ENCODE measurements at places on chromosomes 7 and 10.
A peak's percentile ranks its signal among the peaks of the same experiment; 100 is the strongest.

GRCh38 chr7:149422162-149422913 lies 38.5 kb downstream of the ZNF777 start:
- H3K4me1 ChIP-seq, result peaks cover 12% of the 10 kb centered on the region
- no peaks in the 10 kb centered on the region for H3K27me3 ChIP-seq
- H3K4me3 ChIP-seq, result peak overlapping the region; percentile 71
- DNase-seq, result peak; percentile 89
- peak overlapping the region; percentile 73 for H3K27ac ChIP-seq

DNA sequence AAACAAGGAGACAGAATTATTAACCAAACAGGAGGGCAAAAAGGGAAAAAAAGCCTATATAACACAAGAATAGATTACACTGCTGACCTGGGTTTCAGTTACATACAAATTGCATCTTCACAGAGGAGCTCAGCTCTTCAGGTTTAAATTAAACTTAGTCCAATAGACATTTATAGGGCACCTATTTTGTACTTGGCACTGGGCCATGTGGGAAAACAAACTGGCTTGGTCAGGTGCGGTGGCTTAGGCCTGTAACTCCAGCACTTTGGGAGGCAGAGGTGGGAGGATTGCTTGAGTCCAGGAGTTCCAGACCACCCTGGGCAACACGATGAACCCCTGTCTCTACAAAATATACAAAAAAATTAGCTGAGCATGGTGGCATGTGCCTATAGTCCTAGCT lies 62.3 kb upstream of the CCDC6 start:
- H3K4me3 ChIP-seq, result no peak overlapping the region
- H3K27me3 ChIP-seq, result no peaks in the 10 kb centered on the region
- no peak for DNase-seq
- no peaks in the 10 kb centered on the region for H3K36me3 ChIP-seq
- H3K27ac ChIP-seq, result no peak overlapping the region

GRCh38 chr10:12663863-12664262 lies 314.5 kb downstream of the CAMK1D start:
- no peak for DNase-seq
- H3K36me3 ChIP-seq, result peaks cover 13% of the 10 kb centered on the region
- no peaks in the 10 kb centered on the region for H3K27me3 ChIP-seq
- no peak overlapping the region for H3K27ac ChIP-seq
- H3K4me1 ChIP-seq, result no peaks in the 10 kb centered on the region

DNA sequence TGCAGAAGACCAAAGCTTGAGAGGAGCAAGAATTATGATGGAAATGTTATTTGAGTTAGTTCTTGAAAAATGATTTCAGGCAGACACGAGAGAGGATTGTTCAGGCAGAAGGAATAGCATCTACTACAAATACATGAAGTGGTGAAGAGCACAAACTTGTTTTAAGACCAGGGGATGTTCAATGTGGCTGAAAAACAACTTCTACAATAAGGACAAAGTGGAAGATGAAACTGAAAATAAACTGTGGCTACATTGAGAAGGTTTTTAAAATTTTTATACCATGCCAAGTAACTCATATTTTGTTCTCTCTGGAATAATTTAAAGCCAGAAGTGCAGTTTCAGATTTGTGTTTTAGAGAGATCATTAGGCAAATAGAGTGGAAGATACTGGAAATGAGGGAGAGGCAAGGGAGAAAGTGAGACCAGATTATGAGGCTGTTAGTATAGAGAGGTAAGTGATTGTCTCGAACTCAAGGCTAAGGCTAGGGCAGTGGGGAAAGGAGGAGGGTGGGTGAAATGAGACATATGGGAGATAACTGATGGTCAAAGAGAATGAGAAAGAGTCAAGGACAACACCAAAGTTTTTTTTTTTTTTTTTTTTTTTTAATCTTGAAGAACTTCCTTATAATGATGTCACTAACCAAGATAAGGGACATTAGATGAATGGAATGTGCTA lies 115.4 kb downstream of the MDFIC start:
- H3K36me3 ChIP-seq, result no peaks in the 10 kb centered on the region
- H3K27me3 ChIP-seq, result no peaks in the 10 kb centered on the region
- H3K27ac ChIP-seq, result no peak overlapping the region
- no peak for DNase-seq

GRCh38 chr7:78634093-78634492 lies 819.4 kb downstream of the MAGI2 start:
- H3K36me3 ChIP-seq, result no peaks in the 10 kb centered on the region
- H3K27ac ChIP-seq, result no peak overlapping the region
- no peak overlapping the region for H3K4me3 ChIP-seq
- DNase-seq, result no peak
- no peaks in the 10 kb centered on the region for H3K27me3 ChIP-seq

DNA sequence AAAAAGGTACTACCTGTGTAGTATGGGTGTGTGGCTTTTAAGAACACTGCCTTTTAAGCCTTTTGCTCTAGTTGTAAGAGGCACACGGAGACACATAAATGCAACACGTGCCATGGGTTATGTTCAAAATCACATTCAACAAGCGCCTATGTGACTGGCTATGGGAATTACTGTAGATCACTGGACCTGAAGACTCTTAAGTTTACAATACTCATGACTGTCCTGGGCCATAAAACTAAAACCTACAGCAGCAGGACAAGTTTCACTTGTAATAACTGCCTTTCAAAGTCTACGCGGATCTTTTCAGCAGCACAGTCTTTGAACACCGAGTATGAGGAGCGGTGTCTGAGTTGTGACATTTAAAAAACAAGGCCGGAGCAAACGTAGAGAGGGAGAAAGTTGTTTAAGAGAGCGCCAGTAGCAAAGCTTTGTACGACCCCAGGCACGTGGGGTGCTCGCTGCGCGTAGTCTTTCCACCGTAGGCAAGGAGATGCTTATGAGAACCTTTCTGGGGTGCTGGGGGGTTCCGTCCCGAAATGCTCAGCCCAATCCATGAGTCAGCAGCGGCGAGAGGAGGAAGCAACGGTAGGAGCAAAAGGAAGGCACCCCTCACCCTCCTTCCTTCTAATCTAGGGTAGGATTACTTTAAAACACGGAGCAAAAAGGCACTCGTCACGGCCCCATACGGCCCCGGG lies 662 bp downstream of the DNAJC2 start:
- no peak for DNase-seq
- H3K36me3 ChIP-seq, result peaks cover 4% of the 10 kb centered on the region
- H3K4me1 ChIP-seq, result peaks cover 22% of the 10 kb centered on the region
- peak overlapping the region; percentile 93 for H3K27ac ChIP-seq
- peak overlapping the region; percentile 85 for H3K4me3 ChIP-seq

DNA sequence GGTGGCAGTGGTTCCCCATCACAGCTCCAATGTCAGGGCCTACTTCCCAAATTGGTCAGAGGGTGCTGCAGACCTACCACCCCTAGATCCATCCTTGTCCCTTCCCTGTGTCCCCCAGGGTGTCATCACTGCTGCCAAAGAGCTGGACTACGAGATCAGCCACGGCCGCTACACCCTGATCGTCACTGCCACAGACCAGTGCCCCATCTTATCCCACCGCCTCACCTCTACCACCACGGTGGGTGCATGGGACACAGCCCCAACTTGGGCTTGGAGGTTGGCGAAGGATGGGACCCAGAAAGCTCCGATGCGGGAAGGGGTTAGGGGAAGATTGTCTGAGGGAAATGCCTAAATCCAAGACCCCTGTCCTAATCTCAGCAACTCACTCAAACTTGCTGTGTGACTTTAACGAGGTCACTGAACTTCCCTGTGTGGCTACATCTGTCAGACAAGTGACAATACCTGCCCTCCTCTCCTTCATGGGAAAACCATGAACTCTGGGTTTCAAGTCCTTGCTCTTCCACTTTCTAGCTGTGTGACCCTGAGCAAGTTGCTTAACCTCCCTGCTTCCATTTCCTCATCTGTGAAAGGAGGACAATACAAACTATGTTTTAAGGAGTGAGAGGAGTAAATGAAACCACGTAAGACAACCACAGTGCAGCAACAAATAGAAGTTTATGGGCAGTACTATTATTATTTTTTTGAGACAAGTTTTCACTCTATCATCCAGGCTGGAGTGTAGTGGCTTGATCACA lies 4.9 kb upstream of the VSIR start:
- H3K4me3 ChIP-seq, result no peak overlapping the region
- no peak overlapping the region for H3K27ac ChIP-seq
- H3K36me3 ChIP-seq, result no peaks in the 10 kb centered on the region
- peaks cover 47% of the 10 kb centered on the region for H3K4me1 ChIP-seq
- DNase-seq, result no peak

GRCh38 chr10:79560160-79560709 lies at the start of gene SFTPA2:
SFTPA2 (minus strand) TSS chr10:79560407; CDS start chr10:79559483, 924 bp downstream.
- H3K27me3 ChIP-seq, result peaks cover 5% of the 10 kb centered on the region
- DNase-seq, result no peak
- H3K4me1 ChIP-seq, result no peaks in the 10 kb centered on the region

DNA sequence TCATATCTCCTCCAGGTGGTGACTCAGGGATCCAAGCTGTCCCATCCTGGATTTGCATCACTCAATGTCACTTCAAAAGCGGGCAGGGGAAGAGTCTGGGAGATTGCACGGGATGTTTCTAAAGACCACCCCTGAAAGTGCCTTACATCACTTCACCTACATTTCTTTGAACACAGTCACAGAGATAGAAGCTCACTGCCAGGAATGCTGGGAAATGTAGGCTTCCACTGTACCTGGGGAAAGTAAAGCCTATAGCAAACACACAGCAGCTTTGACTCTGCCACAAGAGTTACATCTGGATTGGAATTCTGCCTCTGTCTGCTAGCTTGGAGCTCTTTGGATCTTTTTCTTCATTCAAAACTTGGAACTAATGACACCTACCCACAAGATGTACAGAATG lies 300.9 kb downstream of the WDR11 start:
- H3K27ac ChIP-seq, result no peak overlapping the region
- no peak overlapping the region for H3K4me3 ChIP-seq
- no peaks in the 10 kb centered on the region for H3K27me3 ChIP-seq

DNA sequence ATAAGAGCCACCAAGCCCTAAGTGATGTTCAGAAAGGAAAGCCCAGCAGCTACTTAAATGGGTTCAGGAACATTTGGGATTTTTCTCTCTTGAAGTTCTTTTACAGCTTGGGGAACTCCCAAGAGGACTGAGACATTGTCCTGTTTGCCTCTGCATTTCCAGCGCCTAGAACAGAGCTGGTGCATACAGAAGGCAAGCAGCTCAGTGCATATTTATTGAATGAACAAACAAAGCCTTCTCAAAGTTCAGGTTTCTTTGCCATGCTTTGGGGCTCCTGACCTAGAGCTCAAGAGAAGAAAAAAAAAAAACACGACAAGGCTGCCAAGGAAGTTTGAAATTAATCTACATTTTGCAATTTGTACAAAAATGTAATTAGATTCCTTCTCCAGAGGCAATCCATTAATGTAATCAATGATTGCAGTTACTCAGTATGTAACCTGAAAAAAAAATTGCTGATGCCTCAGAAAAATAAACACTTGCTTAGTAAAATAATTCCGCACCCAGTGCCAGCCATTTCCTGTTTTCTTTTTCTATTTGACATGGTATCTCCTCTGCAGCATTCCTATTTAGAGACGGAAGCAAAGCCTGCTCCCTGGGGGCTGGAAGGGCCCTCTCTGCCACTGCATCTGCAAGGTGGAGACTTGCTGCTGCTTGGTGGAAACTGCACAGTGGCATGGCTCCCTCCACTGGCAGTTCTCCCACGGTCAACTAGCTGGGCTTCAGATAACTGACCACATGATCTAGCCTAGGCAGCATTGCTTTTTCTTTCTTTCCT lies 157.3 kb downstream of the TMEM178B start:
- H3K27ac ChIP-seq, result no peak overlapping the region
- no peak overlapping the region for H3K4me3 ChIP-seq
- DNase-seq, result no peak

- H3K4me3 ChIP-seq, result no peak overlapping the region
- no peak for DNase-seq
- H3K27me3 ChIP-seq, result no peaks in the 10 kb centered on the region
- H3K36me3 ChIP-seq, result no peaks in the 10 kb centered on the region
- no peaks in the 10 kb centered on the region for H3K4me1 ChIP-seq
Measured at GRCh38 chr10:104406715-104407650, 53.4 kb downstream of the CFAP58 start.

- no peaks in the 10 kb centered on the region for H3K36me3 ChIP-seq
- H3K27me3 ChIP-seq, result no peaks in the 10 kb centered on the region
- H3K4me3 ChIP-seq, result no peak overlapping the region
Measured at GRCh38 chr10:21885940-21886339, 117.6 kb downstream of the DNAJC1 start.

GRCh38 chr10:62820586-62820985 lies 4.4 kb upstream of the EGR2 start:
- no peak overlapping the region for H3K27ac ChIP-seq
- H3K4me1 ChIP-seq, result peaks cover 23% of the 10 kb centered on the region
- H3K36me3 ChIP-seq, result no peaks in the 10 kb centered on the region
- no peak overlapping the region for H3K4me3 ChIP-seq
- no peak for DNase-seq
- no peaks in the 10 kb centered on the region for H3K27me3 ChIP-seq

DNA sequence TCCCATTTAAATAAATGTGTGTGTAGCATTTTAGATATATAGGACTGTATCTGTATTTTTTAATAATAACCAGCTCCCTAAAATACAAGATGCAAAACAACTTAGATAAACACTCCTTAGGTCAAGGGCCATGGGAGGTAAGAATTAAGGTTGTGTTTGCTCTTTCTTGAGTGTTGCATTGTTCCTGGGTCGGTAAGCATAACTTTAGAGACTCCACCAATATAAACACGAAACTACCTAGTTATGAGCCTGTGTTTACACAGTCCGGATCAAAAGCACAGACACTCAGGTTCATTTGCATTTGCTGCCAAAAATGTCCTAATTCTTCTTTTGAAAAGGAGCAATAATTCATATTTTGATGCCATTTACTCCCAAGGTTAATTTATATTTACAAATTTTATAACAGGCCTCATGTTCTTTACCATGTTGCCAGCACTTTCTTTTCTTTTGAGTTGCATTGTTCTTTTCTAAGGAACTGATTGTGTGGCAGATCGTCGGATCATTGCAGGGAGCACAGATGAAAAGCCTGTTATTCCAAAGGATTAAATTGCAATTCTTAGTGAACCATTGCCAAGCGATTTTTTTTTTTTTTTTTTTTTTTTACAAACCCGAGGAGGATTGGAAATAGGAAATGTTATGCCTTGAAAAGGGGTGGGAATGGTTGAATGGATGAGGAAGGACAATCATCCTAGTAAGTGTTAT lies 45.8 kb upstream of the GLCCI1 start:
- H3K27me3 ChIP-seq, result no peaks in the 10 kb centered on the region
- peaks cover 44% of the 10 kb centered on the region for H3K4me1 ChIP-seq
- no peak for DNase-seq
- H3K36me3 ChIP-seq, result no peaks in the 10 kb centered on the region
- H3K27ac ChIP-seq, result no peak overlapping the region

- no peak for DNase-seq
- no peaks in the 10 kb centered on the region for H3K27me3 ChIP-seq
- no peak overlapping the region for H3K4me3 ChIP-seq
Measured at GRCh38 chr7:69640216-69640615, 41.9 kb downstream of the AUTS2 start.

DNA sequence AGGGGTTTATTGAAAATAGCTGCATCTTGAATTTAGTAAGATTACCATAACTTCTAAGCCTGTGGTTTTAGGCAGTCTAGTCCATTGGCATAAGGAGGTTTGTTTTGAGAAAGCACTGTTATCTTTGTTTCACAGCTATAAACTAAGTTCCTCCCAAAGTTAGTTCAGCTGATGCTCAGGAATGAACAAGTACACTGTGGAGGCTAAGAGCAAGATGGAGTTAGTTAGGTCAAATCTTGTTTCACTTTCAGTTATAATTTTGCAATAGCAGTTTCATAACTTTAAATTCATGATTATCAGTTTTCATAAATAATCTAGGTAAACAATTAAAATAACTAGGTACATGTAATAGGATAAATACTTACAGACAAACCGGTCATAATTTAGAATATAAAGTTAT lies 15.4 kb downstream of the SEC61G start:
- H3K27ac ChIP-seq, result no peak overlapping the region
- no peak overlapping the region for H3K4me3 ChIP-seq
- no peaks in the 10 kb centered on the region for H3K36me3 ChIP-seq
- DNase-seq, result no peak
- H3K27me3 ChIP-seq, result no peaks in the 10 kb centered on the region
- H3K4me1 ChIP-seq, result no peaks in the 10 kb centered on the region

Data from B cell (primary cell).